T-cell (primary cell): ENCODE measurements at places on chromosomes 2 and 18.

GRCh38 chr18:58866773-58867150, 2.1 kb downstream of the ZNF532 start:
- DNase-seq = no peak

DNA sequence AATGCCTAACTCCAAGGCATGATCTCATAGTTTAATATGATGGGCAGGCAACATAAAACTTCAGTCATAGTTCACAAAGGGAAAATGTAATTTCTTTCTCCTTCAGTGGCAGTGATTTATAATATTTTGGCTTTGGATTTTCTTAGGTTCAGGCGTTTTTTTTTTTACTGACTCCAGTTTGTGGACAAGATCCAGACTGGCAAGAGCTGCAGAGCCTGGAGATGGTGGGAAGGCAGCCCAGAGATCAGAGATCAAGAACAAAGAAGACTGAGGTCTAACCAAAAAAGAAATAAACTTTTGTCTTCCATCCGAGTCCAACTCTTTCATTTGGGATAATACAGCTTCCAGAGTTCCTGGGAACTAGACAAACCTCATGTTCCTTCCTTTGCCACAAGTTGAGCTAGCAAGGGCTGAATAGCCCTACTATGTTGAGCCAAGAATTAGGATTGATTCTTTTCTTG, 215.3 kb upstream of the SETBP1 start:
- no peak for DNase-seq

DNA sequence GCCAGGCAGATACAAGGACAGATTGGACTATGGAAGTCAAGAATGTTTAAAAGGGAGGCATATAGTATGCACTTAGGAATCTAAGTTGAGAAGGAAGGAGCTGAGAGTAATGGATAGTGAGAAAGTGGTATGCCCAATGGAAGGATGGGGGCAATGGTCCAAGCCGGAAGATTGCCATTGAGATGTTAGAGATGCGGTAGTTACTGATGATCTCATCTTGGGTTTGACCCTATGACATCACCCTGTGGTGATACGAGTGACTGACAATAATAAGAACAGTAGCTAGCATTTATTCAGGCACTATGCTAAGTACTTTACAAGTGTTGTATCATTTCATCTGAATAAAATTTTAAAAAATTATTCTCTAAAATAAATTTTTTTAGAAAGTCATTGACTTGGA, 38.5 kb upstream of the ACMSD start:
- no peak for DNase-seq

DNA sequence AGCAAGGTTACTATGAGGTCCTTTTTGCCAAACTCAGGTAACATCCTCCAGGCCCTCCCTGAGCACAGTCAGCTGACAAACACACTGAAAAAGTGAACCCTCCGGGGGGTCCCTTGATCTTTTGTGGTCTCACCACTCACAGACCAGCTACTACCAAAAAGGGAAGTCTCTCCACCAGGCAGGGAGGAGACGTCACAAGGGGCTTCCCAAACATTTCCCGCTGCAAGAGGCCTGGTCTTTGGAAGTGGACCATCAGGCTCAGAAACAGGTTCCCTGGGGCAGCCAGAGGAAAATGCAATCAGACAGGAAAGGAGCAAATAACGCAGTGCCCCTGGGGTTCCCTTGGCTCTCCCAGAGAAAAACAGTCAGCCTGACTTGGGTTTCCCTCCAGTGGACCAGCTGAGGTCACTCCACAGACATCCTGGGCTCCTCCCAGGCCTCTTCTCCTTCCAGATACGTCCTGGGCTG, 38.7 kb upstream of the POMC start:
- no peak for DNase-seq

DNA sequence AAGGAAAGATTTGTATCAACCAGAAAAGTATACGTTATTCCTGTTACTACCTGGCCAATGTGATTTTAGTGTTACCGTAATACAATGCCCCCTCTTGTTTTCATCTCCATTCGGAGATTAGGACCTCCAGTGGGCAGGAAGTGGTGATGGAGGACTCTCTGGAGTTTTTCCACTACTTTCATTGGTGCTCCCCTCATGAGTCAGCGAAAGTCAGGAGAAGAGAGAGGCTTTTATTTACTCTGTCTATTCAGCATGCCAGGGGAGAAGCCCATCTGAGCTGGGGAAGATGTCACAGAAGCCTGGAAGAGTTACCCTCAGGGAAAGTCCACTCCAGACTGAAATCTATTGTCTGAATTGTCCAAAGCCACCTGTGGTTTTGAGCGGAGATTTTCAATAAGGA, 88.2 kb upstream of the THUMPD2 start:
- no peak for DNase-seq

DNA sequence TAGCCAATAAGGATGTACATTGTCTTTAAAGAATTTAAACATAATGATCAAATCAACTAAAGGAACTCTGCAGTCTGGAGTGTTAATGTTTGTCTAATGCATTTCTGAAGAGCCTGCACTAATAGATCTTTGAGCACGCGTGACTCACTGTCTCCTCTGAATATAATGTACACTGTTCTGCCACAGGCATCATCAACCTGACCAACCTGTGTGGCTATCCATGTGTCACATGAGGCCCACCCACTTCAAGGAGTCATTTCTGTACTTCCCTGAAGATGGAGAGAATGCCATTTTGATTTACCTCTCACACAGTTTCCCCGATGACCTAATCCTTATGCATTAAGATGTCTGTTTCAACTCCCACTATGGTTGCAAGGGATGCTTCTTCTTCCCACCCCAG, 434.0 kb upstream of the SPHKAP start:
- no peak for DNase-seq

DNA sequence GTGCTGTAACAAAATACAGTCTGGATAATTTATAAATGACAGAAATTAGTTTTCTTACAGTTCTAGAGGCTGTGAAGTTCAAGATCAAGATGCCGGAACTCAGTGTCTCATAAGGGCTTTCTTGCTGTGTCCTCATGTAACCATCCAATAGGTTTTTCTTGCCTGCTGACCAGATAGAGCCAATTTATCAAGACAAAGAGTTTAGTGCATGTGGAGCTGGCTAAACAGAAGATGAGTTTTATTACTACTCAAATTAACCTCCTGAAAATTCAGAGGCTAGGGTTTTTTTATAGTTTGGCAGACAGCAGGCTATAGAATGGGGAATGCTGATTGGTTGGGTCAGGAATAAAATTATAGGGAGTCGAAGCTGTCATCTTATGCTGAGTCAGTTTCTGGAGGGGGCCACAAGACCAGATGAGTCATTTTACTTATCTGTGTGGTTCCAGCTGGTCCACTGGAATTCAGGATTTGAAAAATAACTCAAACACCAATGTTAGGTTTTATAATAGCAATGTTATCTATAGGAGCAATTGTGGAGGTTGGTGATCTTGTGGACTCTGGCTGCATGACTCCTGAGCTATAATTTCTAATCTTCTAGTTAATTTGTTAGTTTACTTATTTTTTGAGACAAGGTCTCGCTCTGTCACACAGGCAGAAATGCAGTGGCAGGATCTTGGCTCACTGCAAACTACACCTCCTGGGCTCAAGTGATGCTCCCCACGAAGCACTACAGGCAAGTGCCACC, 3.2 kb upstream of the PDK1 start:
- no peak for DNase-seq

DNA sequence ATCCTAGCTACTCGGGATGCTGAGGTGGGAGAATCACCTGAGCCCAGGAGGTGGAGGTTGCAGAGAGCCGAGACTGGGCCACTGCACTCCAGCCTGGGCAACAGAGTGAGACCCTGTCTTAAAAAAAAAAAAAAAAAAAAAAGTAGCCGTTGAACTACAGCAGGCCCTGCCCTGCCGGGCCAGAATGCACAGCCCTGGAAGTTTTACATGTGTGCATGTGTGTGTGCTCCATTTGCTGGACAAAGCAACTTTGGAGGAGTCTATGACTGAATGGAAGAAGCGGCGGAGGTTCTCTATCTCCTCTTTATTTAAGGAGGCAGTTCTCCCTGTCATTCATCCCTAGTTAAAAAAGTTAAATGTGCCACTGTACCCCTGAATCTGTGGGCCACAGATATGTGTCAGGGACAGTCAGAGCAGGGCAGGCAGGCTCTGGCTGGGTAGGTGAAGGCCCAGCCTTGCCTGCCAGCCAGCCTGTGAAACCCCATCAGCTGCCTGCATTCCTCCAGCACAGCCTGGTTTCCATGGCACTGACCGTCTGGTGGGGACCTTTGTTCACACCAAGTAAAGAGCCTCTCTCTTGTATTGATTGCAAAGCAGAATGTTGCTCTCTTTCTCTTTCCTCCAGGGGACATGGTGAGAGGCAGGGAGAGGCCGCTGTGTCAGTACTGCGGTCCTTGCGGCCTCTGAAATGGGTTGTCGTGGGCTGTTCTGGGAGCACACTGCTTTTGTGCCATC, 10.9 kb downstream of the LIPG start:
- DNase-seq = no peak

- DNase-seq = peak; percentile 52
Measured at GRCh38 chr18:74597034-74597661, 522 bp upstream of the ZNF407 start.

GRCh38 chr2:122112216-122113005, 357.0 kb downstream of the TSN start:
- DNase-seq = no peak

DNA sequence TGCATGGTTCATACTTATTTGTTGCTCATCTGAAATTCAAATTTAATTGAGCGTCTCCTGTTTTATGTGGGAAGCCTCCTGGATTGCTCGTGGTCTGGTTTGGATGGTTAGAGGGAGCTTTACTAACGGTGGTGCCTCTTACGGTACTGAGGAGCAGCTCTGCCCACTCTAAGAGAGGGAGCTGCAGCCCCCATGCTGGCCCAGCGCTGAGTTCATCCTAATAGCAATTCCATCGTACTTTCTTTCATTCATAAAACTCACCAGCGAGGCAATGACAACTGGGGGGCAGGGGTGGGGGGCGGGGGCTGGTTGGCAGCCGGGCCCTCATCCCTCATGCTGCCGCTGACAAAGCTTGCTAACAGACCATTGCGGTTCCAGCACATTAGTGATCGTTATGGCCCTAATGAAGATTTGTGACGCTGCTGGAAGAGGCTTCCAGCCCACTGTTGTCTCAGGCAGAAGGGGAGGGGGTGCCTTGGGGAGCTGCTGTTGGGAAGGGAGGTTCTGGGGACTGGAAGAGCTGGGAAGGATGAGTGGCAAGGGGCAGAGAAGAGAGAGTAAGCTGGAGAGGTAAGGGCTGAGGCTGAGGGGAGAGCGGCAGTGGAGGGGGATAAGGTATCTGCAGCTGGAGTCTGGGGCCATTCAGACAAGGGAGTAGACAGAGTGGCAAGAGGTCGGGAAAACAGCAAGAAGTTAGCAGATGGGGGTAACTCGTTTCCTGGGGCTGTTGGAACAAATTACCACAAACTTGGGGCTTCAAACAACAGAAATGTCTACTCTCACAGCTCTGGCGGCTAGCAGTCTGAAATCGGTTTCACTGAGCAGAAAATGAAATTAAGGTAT, 238.1 kb downstream of the LPIN1 start:
- DNase-seq = no peak

- no peak for DNase-seq
Measured at GRCh38 chr2:183935005-183935404, 663.3 kb upstream of the ZNF804A start.

GRCh38 chr2:187547353-187547979, 6.8 kb downstream of the TFPI start:
- no peak for DNase-seq

GRCh38 chr2:160652236-160652635, 158.6 kb upstream of the RBMS1 start:
- peak; percentile 53 for DNase-seq

DNA sequence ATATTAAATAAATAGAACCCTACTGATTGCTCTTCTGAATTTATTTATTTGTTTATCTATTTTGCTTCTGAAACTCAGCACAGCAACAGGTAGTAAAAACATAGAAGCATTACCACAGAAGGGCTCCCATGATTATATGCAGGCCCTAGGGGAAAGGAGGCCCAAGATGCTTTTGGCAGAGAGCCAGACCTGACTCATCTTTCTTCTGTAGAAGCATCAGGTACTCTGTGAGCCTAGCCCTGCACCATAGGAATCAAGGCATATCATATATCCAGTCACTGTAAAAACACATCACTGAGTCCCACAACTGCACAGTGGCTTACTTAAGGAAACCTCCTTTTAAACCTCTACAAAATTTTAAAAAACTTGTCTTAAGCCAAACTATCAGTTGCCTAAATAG, 1.8 kb downstream of the SCN9A start:
- DNase-seq = no peak

DNA sequence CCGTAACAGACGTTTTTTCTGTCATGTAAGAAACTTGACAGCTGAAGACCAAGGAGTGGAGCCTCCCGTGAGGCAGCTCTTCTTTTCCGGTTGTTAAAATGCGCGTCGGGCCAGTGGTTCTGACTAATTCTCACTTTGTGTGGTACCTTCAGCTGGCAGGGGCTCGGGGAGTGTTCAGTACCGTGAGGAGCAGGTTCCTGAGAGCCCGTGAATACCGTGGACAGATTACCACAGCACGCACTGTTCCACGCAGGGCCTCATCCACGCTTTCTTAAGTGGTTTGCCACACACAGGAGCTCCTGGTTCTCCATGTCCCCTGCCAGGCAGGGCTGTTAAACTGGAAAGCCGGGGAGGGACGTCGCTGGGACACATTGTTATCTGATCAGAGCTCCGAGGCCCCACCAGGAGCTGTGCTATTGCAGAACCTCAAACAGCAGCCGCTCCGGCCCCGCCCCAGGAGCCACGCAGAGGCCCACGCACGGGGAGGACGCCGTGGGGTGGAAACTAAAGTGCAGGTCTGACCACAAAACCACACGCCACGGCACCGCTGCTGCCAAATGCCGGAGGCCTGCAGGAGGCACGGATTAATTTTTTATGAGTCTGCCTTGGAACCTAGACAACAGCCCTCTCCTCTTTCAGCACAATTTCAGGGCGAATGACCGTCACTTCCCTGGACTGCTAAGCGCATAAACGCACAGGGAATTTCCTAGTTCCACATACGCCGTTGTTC, 43.3 kb downstream of the NFATC1 start:
- peak; percentile 19 for DNase-seq

- DNase-seq = no peak
Measured at GRCh38 chr2:117931978-117932377, 81.9 kb downstream of the CCDC93 start.

- no peak for DNase-seq
Measured at GRCh38 chr18:48492880-48493279, 46.0 kb upstream of the CTIF start.

DNA sequence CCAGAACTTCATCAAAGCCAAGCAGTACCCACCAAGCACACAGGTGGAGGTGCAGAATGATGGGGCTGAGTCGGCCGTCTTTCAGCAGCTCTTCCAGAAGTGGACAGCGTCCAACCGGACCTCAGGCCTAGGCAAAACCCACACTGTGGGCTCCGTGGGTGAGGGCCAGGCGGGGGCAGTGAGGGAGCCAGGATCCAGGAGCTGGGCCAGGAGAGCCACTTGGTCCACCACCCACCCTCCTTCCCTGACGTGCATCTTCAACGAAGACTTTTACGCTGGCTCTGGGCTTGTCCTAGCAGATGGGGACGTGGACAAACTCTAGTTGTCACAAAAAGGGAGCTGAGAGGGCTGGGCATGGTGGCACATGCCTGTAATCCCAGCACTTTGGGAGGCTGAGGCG, 11.8 kb downstream of the VIL1 start:
- DNase-seq = no peak
